Non-pigmented ciliary epithelial cell (primary cell): ENCODE measurements at places on chromosomes 13 and 19.
A peak's percentile ranks its signal among the peaks of the same experiment; 100 is the strongest.

DNA sequence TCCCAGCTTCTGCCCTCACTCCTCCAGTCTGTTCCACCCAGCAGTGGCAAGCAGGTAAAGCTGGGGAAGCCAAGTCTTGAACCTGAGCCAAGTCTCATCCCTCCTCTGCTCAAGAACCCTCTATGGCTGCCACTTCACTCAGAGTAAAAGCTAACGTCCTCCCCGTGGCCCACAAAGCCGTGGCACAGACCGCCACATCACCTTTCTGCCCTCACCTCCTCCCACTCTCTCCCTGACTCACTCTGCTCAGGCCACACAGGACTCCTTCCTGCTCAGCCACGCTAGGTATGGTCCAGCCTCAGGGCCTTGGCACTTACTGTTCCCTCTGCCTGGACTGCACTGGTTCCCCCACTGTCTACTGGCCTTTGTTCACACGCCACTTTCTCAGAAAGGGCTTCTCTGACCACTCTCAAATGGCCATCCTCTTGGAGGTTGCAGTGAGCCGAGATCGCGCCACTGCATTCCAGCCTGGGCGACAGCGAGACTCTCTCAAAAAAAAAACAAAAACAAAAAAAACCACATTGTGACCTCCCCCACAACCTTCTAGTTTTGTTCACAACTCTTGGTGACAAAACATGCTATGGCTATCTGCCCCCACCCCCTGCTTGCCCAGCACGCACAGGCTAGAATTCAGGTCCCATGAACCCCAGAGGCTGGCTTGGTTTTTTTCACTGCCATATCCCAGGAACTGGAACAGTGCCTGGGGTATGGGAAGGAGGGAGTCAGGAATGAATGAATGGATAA, 15.8 kb downstream of the NDUFB7 start:
- no peak for DNase-seq

GRCh38 chr13:47549219-47549752, 451.8 kb downstream of the SUCLA2 start:
- no peak for DNase-seq

DNA sequence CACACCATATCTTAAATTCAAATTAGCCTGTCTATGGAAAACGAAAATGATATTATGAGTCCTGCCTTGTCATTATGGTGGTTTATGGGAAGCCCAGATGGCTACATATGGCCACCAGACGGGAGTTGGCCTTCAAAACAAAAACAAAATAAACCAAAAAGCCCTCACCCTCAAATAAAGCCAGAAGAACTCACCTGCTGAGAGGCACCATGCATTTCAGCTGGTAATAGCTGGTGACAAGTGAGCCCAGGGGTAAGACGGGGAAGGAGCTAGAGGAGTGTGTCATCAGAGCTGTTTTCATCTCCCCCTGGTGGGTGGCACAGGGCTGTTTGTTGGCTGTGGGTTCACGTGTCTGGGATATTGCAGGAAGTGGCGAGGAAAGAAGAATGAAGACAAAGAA, 152.9 kb downstream of the EFNB2 start:
- no peak for DNase-seq

- no peak for DNase-seq
These were observed 624.6 kb downstream of the GPC6 start for GRCh38 chr13:93851236-93851635.

- DNase-seq, result no peak
These were observed 213.2 kb downstream of the ATP8A2 start for GRCh38 chr13:25585000-25585399.

DNA sequence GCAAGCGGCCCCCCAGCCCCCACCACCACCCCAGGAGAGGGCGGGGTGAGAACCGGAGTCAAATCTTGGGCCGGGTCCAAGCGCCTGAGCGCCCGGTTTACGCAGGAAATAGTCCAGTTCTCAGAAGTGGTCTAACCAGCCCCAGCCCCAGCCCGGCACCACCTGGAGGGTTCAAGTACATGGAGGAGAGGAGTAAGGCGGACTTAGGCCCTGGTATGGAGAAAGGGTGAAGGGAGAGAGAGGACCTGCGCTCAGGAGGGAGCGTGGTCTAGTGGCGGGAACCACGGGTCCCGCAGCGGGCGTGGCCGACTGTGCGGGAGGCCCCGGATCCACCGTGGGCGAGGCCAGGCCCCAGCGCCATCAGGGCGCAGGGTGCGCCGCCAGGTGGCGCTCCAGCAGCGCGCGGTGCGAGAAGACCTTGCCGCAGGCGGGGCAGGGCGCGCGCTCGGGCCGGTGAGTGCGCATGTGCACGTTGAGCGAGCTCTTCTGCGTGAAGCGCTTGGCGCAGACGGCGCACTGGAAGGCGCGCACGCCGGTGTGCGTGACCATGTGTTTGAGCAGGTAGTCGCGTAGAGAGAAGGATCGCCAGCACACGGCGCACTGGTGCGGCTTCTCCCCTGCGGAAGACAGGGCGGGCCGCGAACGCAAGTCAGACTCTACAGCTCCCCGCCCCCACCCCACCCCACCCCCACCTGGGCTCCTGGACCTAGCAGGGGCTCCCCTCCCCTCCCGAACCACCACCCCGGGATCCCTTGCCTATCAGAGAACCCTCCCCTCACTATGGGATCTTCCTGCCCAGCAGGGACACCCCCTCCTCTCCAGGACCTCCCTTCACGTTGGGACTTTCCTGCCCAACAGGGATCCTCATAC, 2.1 kb upstream of the SLC27A5 start:
- DNase-seq, result peak; percentile 42

DNA sequence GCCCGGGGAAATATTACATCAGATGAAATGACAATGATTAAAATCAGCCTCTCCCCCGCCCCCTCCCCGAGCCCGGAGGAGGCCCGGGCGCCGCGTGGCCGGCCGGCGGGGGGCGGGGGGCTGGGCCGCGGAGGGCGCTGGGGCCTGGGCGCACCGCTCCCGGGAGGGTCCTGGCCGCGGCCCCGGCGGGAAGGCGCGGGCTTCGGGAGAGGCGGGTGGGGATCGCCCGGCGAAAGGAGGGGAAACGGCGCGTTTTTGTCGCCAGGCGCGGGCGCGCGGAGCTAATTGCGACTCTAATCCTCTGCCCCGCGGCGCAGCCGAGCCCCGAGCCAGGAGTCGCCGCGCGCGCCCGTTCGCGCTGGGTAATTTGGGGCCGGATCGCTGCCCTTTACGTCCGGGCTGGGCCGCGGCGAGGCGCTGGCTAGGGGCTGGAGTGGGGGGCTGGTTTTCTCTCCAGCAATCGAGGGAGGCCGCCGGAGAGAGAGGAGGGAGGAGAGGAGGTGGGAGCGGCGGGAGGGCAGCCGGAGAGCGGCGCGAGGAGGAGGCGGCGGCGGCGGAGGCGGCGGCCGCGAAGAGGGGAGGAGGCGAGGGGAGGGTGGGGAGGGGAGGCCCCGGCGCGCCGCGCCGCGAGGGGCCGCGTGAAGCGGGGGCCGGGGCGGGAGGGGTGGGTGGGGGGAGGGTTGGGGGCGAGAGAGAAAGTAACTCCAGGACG, at the start of gene KCTD15:
TSS of gene KCTD15 (plus strand) at position 707 of the 712 bp plus-strand sequence. CDS start 3,585 bp downstream, outside the sequence.
- no peak for DNase-seq

DNA sequence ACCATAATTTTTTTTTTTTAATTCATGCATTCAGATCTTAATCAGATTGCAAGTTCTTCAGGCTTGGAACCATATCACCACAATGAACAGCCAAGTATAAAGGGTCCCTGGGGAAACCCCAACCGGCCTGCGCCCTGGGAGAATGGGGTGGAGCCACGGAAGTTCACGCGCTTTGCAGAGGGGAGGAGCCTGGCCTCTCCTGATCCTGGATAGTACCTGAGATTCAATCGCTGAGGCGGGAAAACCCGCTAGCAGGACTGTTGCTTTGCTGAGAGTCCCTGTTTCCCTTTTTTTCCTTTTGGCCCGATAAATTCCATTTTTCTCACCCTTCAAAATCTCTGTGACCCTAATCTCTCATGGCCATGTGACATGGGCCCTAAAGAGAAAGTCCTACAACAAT, 385.1 kb downstream of the IRS2 start:
- no peak for DNase-seq

DNA sequence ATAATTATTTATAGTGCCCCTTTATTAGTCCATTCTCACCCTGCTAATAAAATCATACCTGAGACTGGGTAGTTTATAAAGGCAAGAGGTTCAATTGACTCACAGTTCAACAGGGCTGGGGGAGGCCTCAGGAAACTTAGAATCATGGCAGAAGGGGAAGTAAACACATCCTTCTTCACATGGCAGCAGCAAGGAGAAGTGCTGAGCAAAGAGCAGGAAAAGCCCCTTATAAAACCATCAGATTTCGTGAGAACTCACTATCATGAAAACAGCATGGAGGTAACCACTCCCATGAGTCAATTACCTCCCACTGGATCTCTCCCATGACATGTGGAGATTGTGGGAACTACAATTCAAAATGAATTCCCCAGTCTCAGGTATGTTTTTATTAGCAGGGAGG, 89.9 kb upstream of the STARD13 start:
- no peak for DNase-seq

- DNase-seq, result no peak
These were observed 289.2 kb downstream of the EFNB2 start for GRCh38 chr13:106246242-106246641.

DNA sequence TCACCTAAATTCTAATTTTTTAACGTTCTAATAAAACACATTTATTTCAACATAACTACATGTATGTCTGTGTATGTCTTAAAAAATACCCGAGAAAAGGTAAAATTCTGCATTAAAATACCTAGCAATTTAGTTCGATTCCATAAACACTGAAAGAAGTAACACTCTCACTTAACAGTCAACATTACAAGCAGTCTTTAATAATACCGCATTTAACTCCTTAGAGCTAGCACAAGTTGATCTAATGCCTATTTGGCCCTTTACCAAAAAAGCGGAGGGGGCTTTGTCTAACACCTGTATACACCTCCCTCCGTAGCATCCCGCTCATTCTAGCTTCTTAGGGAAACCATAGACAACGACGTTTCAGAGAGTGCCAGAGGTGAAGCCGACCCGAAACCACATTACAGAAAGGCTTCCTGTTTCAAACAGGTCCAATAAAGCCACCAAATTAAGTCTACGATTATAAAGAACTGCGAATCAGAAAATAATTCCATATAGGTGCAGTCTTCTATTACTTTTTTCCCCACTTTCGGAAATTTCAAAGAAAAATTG, 1.2 kb downstream of the SPART start:
- DNase-seq, result no peak

- no peak for DNase-seq
These were observed 44.3 kb upstream of the N4BP2L1 start for GRCh38 chr13:32472194-32472621.

GRCh38 chr19:45468159-45468651, 409 bp downstream of the FOSB start:
- DNase-seq, result no peak

DNA sequence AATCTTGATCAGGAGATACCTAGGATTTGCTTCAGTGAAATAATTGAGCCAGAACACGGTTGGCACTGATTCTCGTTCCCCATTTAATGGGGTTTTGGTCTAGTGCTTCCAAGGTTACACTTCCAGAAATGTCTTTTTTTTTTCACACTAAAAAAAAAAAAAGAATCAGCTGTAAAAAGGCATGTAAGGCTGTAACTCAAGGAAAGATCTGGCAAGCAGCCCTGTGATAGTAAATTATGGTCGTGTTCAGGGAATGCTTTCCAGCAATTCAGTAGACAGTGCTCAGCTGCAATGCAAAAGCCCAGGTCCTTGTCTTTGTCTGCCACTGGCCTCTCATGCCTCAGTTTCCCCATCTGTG, 27.2 kb upstream of the NDUFS7 start:
- no peak for DNase-seq

DNA sequence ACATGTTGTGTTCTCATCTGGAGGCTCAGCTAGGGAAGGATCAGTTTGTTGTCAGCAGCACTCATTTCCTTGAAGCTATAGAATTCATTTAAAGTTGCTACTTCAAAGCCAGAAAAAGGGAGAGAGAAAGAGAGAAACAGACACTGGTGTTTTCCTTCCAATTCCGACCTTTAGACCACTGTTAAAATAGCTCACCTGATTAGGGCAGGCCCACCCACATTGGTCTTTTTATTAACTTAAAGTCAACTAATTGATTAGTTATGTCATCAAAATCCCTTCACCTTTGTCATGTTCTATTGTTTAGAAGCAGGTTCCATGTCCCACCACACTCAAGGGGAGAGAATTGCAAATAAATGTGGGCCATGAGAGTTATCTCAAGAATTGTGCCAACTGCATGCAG, 560.2 kb downstream of the PCDH17 start:
- no peak for DNase-seq

DNA sequence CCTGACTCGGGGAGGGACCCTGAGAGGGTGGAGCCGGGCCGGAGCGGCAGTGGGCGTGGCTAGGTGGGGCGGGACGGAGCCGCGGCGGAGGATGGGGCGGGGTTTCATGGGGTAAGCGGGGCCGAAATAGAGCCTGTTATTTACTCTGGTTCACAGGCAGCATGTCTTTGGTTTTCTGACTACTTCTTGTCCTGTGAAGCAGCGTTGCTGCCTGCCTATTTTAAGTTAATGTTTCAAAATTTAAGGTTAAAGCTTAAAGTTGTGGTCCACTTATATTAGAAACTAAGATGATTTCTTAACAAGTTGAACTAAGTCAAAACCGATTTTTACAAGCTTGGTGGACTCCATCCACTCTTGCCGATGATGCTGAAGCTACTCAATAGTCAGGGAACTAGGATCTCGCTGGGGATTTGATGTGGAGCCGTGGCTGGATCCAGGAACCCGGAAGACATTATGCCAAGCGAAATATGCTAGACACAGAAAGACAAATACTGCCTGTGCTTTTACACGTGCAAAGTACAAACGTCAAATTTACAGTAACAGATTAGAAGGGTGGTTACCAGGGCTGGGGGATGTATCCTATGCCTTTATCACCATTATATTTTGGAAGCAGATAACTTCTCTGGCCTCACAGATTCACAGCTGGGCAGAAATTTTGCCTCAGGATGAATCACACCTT, 433 bp upstream of the ZNF616 start:
- DNase-seq, result no peak

DNA sequence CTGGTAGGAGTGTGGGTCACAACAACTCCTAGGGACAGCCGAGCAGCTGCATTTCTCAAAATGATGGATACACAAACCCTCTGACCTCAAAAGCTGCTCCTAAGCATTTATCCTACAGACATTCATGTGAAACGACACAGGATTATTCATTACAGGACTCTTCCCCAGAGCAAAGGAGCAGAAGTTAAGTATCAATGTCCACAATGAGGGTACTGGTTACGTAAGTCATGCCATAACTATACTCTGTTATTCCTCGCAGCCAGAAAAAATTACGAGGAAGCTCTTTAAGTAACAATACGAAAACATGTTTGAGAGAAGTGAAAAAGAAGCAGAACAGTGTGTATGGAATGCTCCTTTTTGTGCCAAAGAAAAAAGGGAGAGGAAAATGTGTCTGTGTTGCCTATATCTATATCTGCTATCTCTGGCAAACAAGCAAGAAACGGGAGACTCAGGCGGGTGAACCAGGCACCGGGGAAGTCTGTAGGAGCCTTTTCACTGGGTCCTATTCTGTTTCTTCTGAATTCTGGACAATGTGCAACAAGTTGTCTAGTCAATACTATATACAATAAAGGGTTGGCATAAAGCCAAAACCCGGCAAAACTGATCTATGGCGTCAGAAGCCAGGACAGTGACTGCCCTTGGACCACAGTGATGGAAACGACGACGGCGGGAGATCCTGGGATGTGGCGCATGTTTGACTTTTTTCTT, 1.3 kb downstream of the ISOC2 start:
- DNase-seq, result no peak
